ENCODE measurements at places on chromosomes 1 and 21. TPM values are rescaled to one million over a fixed set of nuclear protein-coding genes. Genes with fewer than 3 reads are reported as not detected.

MORC3 gene
- total RNA-seq: 31.9 TPM

PPIAL4G gene
- not detected for total RNA-seq

JAM2 gene
- 2.7 TPM for total RNA-seq

DMRTA2 gene
- 8.0 TPM for total RNA-seq

CFH gene
- 73.7 TPM for total RNA-seq

FCRLB gene
- 0.95 TPM for total RNA-seq

SPATA45 gene
- total RNA-seq: not detected

C1orf56 gene
- total RNA-seq: 3.2 TPM

BRINP3 gene
- 0.95 TPM for total RNA-seq

LCE1D gene
- not detected for total RNA-seq

GCSAML gene
- not detected for total RNA-seq

TBX19 gene
- total RNA-seq: 1.1 TPM

RXRG gene
- total RNA-seq: 0.15 TPM

IL20 gene
- total RNA-seq: not detected

CD48 gene
- 1.1 TPM for total RNA-seq

KRTAP19-3 gene
- total RNA-seq: not detected

GBP7 gene
- not detected for total RNA-seq

PKP1 gene
- total RNA-seq: 483 TPM

B3GALT5 gene
- total RNA-seq: 0.19 TPM

SPRR2D gene
- total RNA-seq: 8.2 TPM

All from esophagus squamous epithelium (tissue), 5 donors.